Kidney epithelial cell (primary cell): ENCODE measurements at places on chromosomes 2 and 18. TPM values are rescaled to one million over a fixed set of nuclear protein-coding genes. Genes with fewer than 3 reads are reported as not detected.

Gene SERPINB10
- total RNA-seq, result not detected in 2 replicates

Gene FBXO48
- total RNA-seq, result 0.54 and 0.68 TPM in 2 replicates

Gene RUFY4
- not detected in 2 replicates for total RNA-seq

Gene CNDP1
- not detected in 2 replicates for total RNA-seq

Gene FSHR
- not detected in 2 replicates for total RNA-seq

- no peak for DNase-seq
These were observed 146.3 kb downstream of the ATL2 start for GRCh38 chr2:38230756-38231155.

DNA sequence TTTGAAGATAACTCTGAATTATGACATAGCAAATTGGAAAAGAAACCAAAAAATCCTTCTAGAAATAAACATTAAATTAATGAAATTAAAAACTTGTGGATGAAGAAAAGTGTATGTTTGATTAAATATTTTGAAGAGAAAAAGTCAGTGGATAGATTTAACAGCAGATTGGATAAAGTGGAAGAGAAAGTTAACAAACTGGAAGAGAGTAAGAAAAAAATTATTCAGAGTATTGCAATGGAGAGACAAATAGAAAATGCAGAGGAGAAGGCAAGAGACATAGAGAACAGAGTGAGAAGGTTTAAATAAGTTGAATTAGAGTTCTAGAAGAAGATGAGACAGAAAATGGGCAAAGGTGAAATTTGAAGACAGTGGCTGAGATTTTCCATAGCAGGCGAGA, 162.8 kb downstream of the DIS3L2 start:
- no peak for DNase-seq

GRCh38 chr18:75977081-75977480, 518.0 kb downstream of the ZNF516 start:
- no peak for DNase-seq

GRCh38 chr2:119546447-119546767, 2.2 kb downstream of the CFAP221 start:
- DNase-seq, result no peak

DNA sequence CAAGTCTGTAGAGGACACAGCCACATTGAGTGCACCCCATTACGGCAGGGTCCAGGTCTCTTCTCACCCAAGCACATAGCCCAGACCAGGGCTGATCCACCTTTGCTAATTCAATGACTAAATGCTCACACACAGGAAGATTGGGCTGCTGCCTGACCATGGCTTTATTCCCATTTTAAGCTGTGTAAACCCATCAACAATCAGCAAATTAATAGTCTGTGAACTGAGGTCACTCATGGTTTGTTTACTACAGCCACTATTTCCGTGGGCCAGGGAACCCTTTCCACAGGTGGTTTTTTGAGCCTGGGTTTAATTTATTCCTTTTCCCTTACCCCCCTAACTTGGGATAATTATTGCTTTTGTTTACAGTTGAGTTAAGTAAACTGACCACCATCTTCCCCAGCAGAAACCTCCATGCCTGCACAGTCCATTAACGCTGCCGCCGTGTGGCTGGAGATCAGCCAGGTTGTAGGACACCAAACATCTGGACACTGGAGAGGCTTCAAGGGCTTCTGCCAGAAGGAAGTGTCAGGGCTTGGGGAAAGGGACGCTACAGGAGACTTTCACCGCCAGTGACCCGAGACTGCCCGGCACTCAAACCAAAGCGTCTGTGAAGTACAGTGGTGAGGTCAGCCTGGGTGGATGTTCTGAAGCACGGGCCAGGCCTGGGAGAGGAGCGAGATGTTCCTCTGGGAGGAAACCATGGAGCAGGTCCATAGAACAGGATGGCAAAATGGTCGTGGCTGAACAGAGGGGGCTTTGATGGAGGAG, 282.9 kb downstream of the DYSF start:
- no peak for DNase-seq

DNA sequence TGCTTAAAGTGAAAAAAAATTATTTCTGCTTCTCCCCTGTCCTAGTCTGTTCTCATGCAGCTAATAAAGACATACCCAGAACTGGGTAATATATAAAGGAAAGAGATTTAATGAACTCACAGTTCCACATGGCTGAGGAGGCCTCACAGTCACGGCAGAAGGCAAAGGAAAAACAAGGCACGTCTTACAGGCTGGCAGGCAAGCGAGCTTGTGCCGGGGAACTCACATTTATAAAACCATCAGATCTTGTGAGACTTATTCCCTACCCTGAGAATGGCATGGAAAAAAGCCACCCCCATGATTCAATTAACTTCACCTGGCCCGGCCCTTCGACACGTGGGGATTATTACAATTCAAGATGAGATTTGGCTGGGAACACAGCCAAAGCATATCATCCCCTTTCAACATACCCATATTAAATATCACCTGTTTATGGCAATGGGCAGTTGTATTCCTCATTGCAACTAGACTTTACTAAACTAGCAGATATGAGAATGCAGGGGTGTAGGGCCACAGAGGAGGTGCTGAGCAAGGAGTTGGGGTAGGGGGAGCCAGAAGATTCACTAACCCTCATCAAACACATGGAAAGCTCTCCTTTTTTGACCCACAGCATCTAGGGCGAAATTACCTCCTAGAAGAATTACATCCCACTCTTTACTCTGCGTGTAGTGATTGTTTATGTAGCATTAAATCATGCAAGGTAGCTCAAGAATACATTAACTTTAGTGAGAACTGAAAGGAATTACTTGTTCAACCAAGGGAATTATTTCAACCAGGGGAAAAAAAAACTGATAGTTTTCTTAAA, 183.3 kb upstream of the DOK6 start:
- DNase-seq, result no peak

GRCh38 chr2:194915485-194915884, 741.5 kb upstream of the SLC39A10 start:
- DNase-seq, result no peak

- no peak for DNase-seq
These were observed 28.0 kb upstream of the MARCO start for GRCh38 chr2:118913803-118914645.

GRCh38 chr2:169768262-169768995, 30.2 kb upstream of the SSB start:
- no peak for DNase-seq

DNA sequence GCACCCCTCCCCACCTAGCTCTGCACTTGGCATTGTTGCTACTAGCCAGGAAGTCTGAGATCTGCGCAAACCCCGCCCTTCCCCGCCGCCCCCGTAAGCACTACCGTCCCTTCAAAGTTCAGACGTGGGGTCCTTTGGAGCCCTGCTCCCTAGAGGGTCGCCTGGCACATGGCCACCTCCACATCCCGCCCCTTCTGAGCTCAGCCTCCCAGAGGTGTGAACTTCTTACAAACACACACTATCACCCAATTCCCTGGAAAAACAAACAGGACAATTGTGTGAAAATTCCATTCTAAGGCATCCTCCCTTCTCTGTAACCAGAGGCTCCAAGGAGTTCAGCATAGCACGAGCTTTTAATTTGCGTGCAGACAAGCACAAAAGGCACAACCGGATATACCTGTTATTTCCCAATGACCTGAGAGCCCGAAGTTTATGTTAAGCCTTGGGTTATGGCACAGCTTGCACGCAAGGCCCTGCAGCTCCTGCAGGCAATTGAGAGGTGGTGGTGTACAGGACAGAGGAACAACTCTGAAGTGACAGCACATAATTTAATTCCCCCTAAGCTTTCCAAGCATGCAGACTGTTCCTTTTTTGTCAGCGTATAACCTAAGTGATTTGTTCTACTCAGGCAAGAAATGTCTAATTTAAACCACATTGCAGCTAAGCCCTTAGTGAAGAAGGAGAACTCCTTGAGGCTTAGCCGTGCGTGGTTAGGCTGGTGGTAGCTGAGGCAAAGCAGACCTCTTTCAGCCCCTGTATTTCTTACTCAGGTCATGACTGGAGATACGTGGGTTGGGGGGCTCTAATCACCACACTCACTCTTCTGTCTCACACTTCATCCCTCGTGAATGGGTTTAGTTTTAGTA, 20.3 kb upstream of the CYP1B1 start:
- DNase-seq, result no peak

GRCh38 chr2:18987592-18988073, 370.8 kb downstream of the OSR1 start:
- DNase-seq, result no peak

- DNase-seq, result no peak
These were observed 199.8 kb downstream of the CLIP4 start for GRCh38 chr2:29314816-29315571.
